ENCODE measurements at places on chromosomes 2 and 18.

- DNase-seq, result no peak
Observed at GRCh38 chr18:44682871-44683221, 2.2 kb downstream of the SETBP1 start.

DNA sequence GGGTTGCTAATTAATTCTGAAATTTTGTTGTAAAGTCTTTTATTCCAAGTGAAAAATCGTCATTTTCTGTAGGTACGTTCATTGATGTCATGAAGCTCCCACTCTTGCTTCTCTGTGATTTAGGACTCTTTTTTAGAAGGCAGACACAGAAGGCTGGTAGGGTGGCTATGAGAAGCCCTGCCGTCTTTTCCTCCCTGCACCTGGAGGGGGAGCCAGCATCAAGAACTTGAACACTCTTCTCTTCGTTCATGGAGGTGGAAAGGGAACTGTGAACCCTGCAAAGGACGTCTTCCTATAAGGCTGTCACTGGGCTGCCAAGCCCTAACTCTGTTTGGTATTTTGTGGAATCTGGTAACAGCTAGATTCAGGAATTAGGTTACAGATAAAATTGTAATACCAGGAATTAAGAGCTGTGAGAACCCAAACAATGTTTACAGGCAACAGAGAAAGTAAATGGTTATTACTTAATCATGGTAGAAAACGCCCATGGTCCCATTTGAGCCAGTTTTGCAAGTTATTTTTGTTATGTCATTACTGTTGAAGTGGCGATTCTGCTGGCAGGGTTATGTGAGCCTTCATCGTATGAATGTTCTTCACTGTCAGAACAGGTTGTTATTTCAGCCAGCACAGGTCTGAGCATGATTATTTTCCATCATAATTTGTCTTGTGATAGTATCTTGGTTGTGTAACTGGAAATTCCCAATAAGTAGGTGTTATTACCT, 112.2 kb downstream of the OSBPL6 start:
- DNase-seq, result peak; percentile 19

DNA sequence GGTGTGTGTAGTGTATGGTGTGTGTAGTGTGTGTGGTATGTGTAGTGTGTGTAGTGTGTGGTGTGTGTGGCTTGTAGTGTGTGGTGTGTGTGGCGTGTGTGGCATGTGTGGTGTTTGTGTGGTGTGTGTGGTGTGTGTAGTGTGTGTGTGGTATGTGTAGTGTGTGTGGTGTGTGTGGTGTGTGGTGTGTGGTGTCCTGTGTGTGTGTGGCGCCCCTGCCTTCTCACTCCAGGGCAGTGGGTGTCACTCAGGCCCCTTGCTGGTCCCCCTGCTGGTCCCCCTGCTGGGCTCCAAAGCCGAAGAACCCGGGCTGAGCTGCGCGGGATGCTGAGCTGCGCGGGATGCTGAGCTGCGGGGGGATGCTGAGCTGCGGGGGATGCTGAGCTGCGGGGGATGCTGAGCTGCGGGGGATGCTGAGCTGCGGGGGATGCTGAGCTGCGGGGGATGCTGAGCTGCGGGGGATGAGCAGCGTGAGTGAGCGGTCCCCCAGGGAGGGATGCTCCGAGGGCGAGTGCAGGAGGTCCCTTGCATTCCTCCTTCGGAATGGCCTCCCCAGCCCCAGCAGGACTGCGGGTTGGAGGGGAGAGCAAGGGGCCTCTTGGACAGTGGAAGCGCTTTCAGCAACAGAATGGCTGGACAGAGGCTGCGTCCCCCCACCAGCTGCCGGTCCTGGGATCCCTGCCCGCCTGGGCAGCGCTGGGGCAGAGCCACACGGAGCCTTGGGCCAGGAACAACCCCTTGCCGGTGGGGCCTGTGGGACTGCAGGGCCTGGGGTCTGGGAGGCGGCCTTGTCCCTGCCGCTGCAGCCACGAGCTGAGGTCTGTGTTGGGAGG, 3.4 kb upstream of the RTP5 start:
- DNase-seq, result no peak

GRCh38 chr2:10286216-10287037, 16.3 kb upstream of the HPCAL1 start:
- no peak for DNase-seq

DNA sequence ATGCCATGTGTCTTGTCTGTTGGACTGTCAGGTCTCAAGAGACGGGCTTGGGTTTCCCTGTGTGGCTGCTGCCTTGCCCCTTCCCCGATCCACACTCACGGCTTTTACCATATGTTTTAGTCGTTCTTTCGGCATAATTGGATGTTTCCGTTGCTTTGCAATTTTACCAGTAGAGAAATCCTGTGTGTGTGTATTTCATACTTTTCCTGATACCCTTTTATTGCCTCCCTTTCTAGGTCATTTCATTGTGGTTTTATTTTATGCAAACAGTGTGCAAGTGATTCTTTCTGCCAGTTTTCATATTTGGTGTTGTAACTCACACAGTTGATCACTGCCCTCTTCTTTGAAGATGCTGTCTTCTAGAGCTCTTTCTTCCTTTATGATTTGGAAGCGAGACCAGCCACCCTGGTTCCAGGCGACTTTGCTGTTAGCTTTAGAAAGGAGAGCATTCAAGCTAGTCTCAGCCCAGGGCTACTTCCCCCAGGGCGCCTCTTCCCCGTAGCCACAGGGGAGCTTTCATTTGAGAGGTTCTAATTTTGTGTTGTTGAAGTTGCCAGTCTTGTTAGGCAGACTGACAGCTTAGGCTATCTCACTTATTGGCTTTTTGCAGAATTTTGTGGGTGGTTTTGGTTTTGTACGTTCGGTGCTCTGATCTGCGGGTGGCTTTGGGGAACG, 17.0 kb downstream of the SH3BP4 start:
- DNase-seq, result no peak

- no peak for DNase-seq
Observed at GRCh38 chr18:40939656-40940515, 1015.1 kb upstream of the PIK3C3 start.

- no peak for DNase-seq
Observed at GRCh38 chr2:217833439-217833838, 169.4 kb downstream of the TNS1 start.

DNA sequence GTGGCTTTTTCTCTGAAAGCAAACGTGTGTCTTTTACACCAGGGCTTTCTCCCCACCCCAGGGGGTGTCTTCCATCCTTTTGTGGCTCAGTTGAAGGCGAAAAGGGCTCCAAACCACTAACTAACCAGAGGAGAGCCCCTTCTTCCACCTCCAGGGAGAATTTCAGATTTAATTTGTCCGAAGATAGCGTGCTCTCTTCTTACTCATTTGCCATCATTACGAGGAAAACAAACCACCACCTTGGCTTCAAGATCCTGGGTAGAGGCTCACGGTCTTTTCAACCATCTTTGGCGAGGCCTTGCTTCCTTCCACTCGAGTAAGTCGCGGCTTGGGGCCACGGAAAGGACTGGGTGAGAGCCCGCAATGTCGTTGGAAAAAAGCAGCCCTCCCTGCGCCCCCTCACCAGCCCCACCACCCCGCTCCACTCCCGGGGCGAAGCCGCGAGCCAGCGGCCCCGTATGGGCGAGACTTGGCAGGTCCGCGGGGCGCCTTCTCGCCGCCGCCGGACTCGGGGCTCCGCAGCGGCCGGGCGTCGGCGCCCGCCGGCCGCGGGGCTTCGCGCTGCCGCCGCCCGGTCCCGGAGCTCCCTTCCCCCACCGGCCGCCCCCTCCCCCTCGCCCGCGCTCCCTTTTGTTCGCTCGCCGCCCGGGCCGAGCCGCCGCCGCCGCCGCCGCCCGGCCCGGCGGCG, 1.7 kb upstream of the ZNF532 start:
- no peak for DNase-seq

DNA sequence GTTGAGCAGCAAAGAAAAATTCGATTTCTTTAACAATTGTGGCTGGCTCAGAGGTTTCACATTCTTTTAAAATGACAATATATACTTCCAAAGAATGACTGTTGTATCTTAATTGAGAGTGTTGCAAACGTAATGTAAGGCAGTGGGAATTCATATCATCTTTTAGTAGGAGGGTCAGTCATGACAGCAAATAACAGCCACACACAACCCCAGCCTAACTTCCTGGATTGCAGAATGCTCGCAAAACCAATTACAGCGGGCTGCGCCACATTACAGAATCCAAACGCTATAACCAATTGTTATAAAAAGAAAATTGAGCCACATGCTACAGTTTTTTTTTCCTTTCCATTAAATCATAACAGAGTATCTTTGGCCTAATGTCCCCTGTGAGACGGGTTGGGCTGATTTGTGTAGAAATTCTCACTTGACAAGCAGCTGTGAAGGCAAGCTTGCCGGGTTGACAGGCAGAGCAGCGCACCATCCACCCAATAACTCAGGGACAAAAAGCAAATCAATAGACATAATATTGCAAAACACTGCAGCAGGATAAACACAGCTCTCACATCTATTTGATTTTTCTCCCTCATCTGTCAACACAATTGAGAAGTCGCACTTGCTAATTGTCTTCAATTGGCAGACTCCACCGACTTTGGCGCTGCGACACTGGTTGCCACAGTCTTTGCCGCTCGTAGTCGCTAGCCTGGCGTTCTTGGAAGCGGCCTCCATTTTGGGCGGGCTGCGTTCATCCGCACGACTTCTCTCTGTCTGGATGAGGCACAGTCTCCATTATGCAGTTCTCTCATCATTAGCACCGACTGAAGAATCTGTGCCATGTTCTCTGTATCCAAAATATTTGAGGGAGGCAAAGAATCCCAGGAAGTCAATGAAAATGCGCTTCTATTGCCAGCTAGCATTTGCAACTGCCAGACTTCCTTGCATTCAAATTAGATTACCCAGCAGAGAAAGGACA, 95.0 kb upstream of the CCDC68 start:
- DNase-seq, result no peak

GRCh38 chr2:57740891-57741290, 305.7 kb upstream of the VRK2 start:
- DNase-seq, result no peak

- DNase-seq, result no peak
Observed at GRCh38 chr18:58491773-58492752, 136.8 kb downstream of the ALPK2 start.

- no peak for DNase-seq
Observed at GRCh38 chr18:8477615-8478014, 131.6 kb upstream of the RAB12 start.

DNA sequence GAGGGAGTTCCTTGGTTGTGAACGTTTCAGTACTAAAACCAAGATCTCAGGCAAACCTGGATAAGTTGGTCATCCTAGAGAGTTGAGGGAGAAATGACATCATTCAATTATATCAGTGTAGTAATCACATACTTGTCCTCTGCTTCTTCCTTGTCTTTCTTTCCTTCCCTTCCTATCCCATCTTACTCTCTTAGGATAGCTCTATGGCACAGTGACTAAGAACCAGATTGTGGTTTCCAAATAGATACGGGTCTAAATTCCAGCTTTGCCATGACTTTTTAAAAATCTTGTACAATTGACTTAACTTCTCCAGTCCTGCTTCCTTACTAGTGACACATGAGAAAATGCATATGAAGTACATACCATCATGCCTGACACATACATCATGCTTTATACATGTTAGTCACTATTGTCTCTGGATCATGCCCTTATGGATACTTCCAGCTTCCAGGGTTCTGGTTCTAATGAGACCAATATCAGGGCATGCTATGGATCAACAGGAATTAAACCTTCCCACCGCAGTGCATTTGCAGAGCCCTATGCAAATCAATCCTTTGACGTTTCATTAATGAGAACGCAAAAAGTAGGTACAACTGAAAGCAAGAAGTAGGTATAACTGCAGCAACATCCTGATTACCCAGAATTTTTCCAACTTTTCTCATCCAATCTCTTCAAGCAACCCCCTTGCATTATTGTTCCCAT, 168.0 kb upstream of the KLF7 start:
- DNase-seq, result no peak

- DNase-seq, result no peak
Observed at GRCh38 chr2:43152741-43153647, 73.4 kb downstream of the ZFP36L2 start.

GRCh38 chr2:128745946-128746345, 427.3 kb upstream of the HS6ST1 start:
- no peak for DNase-seq

DNA sequence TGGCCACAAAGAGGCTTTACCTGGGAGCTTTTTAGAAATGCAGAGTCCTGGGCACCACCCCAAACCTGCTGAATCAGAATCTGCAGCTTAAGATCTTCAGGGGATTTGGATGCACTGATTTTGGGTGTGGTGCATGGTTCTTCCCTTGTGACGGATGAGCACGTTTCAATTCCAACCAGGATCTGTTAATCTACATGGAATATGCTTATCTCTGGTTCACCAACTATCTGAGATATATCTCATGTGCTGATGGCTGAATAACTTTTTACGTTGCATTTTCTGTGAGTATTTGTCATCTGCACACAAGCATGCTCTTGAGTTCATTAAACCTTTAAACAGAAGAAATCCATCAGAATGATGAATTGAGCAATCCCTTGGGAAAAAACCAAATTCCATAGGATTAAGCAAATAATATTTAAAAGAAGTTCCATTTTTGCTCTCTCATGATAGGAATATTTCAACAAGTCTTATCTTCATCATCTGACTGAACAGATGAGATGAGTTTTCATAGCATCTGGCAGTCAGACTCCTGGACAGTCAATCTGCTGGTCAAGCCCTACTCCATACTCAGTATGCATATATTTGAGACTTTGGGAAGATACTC, 120.6 kb downstream of the PLB1 start:
- DNase-seq, result no peak

DNA sequence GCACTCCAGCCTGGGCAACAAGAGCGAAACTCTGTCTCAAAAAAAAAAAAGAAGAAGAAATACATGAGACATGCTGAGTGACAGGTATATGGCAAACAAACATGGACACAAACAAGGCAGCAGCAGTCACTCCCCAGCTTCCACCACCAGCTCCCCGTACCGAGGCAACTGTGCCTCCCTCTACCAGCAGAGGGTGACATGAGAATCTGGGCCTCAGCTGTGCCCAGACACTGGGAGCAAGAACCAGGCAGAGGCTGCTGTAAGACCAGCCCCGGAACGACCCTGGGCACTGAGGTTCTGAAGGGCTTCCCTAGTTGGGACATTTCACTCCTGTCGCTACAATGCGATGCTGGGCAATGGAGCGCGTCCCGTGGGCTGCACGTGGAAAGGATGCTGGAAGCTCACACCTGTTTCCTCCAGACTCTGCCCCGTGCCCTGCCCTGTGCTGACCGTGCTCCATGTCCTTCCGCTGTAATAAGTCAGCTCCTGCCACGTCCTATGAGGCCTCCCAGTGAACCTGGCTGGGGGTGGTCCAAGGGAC, 37.1 kb downstream of the BOK start:
- no peak for DNase-seq

GRCh38 chr2:30710461-30710860, 96.8 kb downstream of the CAPN13 start:
- no peak for DNase-seq

- DNase-seq, result no peak
Observed at GRCh38 chr18:57077786-57078552, 68.9 kb upstream of the BOD1L2 start.

All from NCI-H1048 (cell line).